ENCODE measurements at places on chromosomes 4 and X.

- no peak for DNase-seq
These were observed 146.3 kb downstream of the SHROOM3 start for GRCh38 chr4:76581077-76581962.

DNA sequence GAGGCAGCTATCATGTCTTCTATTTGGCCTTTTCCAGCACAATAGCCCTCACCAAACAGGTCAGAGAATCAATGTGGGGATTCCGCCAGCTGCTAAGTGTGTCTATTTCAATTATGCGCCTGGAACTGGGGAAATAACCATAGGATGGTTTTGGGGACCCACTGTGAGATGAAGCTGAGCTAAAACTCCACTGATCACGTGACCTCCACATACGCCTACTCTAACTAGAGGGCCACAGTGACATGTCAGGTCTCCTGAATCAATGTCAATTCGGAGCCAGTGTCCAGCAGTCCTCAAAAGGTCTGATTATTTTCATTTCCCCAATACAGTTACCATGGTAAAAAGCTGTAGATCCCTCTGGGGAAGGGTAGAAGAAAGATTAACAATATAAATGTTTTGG is 10.2 kb upstream of the BANK1 start:
- DNase-seq = no peak

DNA sequence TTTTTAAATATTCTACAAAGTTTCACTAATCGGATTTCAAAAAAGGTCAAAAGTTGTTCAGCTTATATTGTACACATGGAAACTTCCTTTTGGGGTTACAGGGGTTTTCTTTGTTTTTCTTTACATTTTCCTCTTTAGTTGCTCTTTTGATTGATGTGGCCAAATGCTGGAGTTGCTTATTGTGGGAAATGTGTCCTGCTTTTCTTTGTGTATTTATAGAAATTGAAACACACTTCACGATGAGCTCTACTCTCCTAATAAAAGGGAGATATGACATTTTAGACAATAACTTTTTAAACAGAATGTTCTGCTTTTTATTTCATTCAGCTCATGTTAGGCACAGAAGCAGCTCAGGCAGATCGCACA is 50.7 kb upstream of the SPRY1 start:
- no peak for DNase-seq

GRCh38 chr4:176875446-176875930 is 82.8 kb upstream of the VEGFC start:
- no peak for DNase-seq

DNA sequence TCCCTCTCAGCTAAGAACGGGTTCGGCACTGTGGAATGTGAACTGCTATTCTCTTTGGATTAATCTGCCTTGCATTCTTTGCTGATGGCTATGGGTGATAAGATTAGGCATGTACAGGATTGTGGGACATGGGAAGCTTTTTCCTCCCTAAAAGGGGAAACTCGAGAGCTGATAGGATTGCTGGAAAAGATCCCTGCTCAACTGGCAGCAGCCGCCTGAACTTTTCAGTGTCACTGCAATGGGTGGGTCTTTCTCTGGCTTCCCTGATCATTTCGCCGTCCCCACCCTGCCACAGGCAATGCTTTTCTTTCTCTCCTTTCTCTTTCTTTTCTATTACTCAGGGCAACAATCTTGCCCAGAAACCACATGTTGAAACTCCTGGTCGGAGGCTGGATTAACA is 20.5 kb downstream of the PAGE2 start:
- no peak for DNase-seq

- no peak for DNase-seq
These were observed 46.8 kb downstream of the STEEP1 start for GRCh38 chrX:119518371-119518770.

DNA sequence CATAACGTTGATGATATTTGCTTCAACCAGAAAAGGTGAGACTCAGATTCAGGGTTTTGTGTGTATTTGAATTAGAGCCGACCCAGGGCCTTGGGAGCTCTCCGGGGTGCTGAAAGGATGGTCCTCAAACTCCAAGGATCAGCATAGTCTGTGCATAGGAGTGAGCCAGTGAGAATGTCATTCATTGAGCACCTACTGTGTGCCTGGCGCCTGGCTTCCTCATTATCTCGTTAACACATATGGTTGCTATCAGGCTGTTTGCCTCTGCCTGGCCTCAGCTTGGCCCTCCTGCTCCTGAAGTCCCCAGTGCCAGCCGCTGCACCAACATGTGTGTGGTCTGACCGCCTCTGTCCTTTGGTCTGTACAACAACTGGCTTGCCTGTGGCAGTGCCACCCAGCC is 25.1 kb upstream of the JAKMIP1 start:
- no peak for DNase-seq

GRCh38 chrX:1086444-1087409 is 125.7 kb downstream of the CRLF2 start:
- no peak for DNase-seq

DNA sequence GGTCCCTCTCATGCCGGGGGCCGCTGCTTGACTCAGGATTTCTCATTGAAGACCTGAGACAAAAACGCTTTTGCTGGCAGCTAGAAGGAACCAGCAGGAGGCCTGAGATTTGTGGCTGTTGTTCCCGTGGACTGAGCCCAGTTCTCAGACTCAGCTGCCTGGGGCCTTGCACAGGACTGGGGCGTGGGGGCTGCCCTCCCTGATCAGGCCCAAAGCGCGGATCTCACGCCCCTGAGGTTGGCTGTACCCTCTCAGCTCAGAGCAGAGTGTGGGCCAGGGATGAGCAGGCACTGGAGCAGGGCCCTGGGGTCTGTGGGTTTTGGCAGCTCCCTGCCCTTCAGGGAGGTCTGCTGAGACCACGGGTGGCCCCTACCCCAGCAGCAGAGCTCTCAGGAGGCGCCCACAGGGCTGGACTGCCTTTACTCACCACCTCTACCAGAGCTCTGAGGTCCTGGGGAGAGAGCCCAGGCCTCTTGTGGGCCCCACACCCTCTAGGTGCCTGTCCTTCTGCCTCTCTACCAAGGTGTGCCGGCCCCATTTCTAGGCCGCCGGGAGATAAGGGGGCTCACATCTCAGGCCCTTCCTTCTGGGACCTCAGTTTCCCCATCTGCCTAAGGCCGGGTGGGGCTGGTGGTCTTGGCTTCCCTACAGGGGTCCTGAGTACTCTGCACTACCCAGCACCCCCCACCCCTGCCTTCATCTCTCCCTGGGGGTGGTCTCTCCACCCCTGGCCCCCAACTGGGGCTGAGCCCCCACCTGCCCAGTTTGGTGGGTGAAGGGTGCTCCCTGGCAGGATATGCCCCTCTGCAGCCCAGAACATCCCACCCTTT is 5.6 kb downstream of the MSANTD1 start:
- DNase-seq = no peak

GRCh38 chrX:136185401-136186022 is 38.2 kb downstream of the FHL1 start:
- no peak for DNase-seq

DNA sequence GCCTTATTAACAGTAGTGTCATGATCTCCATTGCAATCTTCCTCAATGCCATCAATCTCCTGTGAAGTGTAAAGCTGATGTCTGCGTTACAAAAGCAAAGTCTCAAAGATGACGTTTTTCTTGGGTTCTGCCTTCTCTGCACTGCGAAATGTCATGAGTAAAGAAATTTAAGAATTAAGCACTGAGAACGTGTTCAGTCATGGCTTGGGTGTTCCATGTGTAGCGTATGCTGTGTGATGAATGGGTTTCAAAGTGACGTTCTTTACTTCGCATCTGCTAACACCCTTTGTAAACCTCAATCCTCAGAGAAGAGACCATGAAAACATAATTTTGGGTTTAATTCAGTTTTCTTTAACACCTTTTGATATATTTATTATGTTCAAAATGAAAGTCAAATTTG is 999 bp downstream of the NAP1L5 start:
- DNase-seq = no peak

GRCh38 chr4:144495944-144496343 is 150.0 kb upstream of the HHIP start:
- DNase-seq = no peak

DNA sequence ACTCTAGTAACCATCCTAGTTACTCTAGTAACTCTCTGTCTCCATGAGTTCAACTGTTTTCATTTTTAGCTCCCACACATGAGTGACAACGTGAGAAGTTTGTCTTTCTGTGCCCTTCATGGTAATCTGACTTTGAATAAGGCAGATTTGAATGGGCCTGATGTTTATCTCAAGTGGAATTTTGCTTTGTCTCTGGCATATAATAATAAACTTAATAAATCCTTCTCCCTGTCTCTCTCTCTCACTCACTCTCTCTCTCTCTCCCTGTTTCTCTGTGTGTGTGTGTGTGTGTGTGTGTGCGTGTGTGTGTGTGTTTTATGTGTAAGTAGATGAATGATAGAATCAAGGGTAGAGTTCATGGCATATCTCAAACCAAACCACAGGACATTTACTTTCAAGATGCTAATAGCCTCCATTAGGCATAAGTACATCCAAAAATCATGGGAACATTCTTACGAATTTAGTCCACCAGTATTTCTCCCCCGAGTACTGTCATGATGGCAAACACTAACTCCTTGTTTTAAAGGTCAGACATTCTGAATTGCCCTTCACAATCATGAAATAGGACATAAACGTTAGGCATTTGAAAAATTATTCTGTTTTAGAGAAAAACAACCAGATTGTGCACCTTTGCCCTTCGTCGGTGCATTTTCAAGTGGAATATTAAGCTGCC is 193.1 kb downstream of the SPATA18 start:
- DNase-seq = no peak
